ENCODE measurements at places on chromosomes 13 and 19. TPM values are rescaled to one million over a fixed set of nuclear protein-coding genes. Genes with fewer than 3 reads are reported as not detected.

- DNase-seq, result no peak
Measured at GRCh38 chr13:71902676-71903075, 35.7 kb upstream of the DACH1 start.

The C19orf85 gene
- not detected for total RNA-seq

- DNase-seq, result no peak
Measured at GRCh38 chr13:83620530-83621220, 261.6 kb downstream of the SLITRK1 start.

- peak; percentile 50 for DNase-seq
Measured at GRCh38 chr13:110425444-110425780, 118.3 kb downstream of the COL4A2 start.

GRCh38 chr13:42487221-42487620 is 86.7 kb upstream of the TNFSF11 start:
- no peak for DNase-seq

- no peak for DNase-seq
Measured at GRCh38 chr13:98979012-98979660, 1.3 kb upstream of the DOCK9 start.

DNA sequence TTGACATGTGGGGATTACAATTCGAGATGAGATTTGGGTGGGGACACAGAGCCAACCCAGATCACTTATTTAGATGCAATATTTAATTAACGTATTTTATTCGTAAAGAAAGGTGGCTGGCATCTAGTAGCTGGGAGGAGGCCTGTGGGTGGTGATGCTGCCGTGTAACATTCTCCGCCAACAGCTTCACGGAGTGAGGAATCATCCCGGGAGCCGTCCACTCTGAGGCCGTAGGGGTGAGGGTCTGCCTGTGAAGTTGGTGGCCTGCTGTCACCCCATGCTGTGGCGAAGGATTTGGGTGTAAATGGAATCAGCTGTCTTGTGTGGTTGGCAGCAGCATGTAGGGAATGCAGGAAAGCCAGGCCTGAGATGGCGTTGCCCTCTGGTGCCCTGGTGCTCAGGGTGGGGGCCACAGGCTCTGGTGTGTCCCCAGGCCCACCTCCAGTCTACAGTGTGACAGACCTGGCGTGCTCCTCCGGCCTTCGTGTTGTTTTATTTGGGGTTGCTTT is 3.3 kb upstream of the TEX29 start:
- DNase-seq, result no peak

- no peak for DNase-seq
Measured at GRCh38 chr19:8259922-8260247, 48.3 kb downstream of the CD320 start.

DNA sequence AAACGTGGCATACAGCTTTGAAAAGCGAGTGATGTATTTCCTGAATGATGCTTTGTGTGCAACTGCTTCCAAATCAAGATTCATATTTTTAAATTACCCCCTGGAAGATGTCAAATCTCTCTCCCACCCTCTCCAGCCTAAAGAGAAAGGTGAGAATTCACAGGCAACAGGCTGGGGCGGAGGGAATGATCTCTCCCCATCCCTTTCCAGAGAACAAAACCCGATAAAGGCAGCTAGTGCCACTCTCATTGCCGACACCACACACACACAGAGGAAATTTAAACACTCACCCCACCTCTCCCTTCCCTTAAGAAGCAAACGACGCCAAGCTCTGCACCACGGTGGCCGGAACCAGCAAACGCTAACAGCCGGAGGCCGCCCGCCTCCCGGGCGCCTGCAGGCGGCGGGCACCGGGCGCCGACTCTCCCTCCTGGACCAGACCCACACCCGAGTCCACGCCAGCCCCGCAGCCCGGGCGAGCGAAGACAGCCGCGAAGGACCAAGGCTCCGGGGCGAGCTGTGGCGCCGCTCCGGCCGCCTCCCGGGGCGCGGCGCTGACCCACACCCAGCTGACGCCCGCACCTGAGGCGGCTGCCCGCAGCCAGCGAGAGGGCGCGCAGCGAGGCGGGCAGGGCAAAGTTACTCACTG is 477 bp downstream of the LNX2 start:
- no peak for DNase-seq

The ATP8B3 gene
- 3.3 TPM for total RNA-seq

The TEAD2 gene
- 46.5 TPM for total RNA-seq

The ZNF71 gene
- 10.8 TPM for total RNA-seq

The PSG11 gene
- total RNA-seq, result not detected

DNA sequence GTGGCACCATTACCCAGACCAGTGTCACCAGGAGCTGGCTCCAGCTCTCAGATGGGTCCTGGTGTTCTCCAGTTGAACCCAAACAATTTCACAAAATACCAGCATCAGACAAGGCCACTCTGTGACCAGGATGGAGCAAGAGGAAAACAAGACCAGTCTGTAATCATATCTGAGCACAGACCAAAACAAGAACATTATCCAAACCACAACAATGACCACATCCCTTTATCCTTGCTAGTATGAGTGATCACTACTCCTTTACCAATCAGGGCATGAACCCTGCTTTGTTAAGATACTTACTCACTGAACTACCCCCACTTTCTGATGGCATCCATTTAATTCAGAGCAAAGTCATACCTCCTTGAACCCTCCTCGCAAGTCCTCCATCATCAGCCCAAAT is 145.9 kb downstream of the NUFIP1 start:
- no peak for DNase-seq

DNA sequence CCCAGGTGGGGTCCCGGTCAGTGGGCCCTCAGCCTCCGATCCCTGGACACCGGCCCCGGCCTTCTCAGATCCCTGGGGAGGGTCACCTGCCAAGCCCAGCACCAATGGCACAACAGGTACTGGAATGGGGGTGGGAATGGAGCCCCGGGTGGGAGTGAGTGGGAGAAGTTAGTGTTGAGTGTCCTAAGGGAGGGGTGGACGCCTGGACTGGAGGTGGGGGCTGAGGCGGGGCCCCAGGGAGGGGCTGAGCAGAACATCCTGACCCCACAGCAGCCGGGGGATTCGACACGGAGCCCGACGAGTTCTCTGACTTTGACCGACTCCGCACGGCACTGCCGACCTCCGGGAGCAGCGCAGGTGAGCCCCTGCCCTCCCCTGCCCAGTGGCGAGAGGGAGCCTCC is 17.7 kb downstream of the EPN1 start:
- no peak for DNase-seq

DNA sequence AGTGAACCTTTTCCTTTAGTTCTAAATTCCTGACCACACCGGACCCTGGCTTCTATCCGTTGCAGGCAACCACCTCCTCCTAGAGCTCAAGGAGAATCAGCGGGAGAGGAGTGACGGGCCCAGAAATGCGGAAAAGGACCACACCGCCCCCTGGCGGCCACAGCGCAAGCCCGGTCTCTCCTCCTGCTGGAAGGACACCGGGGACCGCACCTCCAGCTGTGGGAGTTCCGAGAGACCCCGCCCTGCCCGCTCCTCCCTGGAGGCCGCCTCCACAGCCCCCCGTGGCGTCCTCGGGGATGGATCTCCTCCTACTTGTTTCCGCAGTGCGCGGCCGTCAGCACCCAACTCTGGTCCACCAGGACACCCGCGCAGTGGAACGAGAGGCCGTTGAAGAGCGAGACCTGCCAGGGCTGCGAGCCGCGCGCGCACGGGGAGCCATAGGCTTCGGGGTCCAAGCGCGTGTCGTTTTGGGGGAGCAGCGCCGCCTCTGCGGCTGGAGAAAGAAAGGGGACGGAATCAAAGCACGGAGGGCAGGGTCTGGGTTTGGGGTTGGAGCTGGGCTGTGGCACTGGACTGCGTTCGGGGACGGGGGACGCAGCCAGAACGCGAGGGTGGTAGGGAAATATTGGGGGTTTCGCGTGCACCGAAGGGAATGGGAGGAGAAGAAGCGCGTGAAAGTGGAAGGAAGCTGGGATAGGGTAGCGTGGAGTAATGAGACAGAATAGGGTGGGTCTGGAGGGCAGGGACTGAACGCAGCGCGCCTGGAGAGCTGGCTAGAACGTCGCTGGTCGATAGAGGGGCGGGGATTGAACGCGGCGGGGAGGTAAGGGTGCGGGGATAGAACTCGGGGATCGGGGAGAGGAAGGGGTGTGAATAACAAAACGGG is 2.5 kb downstream of the KLK10 start:
- DNase-seq, result no peak

- no peak for DNase-seq
Measured at GRCh38 chr13:33994198-33994597, 176.2 kb downstream of the RFC3 start.

DNA sequence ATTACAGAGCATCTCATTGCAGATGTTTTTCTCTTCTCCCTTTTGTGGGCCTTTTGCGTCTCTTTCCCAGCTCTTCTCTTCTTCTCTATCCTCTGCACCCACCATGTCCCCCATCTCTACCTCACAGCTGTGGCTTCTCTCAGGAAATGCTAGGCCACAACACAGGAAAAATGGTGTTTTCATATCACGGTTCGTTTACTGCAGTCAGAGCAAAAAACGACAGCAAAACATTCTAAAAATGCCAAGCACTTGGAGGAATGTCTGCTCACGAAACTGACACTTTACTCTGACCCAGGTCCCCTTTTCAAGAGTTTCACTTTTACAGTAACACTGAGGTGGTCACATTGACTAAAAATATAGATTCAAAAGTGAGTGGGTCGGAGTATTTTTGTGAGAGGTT is 152.2 kb downstream of the DCT start:
- no peak for DNase-seq

DNA sequence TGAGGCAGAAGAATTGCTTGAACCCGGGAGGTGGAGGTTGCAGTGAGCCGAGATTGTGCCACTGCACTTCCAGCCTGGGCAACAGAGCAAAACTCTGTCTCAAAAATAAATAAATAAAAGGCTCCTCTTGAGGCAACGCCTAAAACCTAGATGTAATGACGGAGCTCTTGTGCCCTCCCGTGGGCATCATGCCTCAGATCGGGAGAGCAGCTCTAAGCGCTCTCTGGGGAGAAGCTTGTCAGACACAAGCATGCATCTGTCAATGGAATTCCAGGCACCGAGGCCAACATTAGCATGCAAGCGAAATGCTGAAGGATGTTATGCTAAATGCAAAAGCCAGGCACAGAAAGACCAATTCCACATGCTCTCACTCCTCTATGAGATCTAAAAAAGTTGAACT is 45.6 kb upstream of the MRI1 start:
- DNase-seq, result no peak

- no peak for DNase-seq
Measured at GRCh38 chr13:53408847-53409568, 380.4 kb downstream of the OLFM4 start.

DNA sequence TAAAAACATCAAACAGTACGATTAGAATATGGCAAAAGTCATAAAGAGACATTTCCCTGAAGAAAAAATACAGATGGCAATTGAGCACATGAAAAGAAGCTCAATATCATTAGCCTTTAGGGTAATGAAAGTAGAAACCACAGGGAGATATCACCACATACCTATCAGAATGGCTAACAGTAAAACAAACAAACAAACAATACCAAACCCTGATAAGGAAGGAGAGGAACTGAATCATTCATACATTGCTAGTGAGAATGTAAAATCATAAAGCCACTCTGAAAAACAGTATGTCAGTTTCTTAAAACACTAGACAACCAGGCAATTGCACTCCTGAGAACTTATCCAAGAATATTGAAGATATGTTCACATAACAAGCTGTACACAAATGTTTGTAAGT is 1342.5 kb upstream of the SLC10A2 start:
- DNase-seq, result no peak

GRCh38 chr13:94956417-94957110 is 244.2 kb upstream of the SOX21 start:
- no peak for DNase-seq

The WDR87 gene
- total RNA-seq, result not detected

The SERP2 gene
- total RNA-seq, result 0.35 TPM

DNA sequence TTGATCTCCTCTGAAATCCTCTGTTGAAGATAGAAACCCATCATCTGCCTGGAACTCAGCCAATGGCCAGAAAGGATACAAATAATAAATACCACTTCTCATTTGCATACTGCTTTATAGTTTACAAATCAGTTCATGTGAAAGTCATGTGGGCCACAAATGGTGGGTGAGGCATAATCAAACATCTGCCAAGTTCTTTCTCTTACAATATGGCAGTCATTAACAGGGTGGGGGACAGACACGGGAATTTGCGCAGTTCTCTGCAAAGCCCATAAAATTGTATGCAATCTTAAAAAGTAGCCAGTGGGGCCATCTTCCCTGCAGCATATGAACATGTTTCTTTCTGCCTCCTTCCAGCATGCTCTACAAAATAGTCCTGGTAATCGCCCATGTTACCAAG is 59.6 kb downstream of the NUFIP1 start:
- DNase-seq, result no peak

Data from pulmonary artery endothelial cell (primary cell).